ENCODE measurements at places on chromosomes 5 and 9.

GRCh38 chr5:55226934-55227663 lies at the start of gene MCIDAS:
MCIDAS (minus strand) TSS chr5:55227315; CDS start chr5:55227138, 177 bp downstream.
- no peak for DNase-seq

DNA sequence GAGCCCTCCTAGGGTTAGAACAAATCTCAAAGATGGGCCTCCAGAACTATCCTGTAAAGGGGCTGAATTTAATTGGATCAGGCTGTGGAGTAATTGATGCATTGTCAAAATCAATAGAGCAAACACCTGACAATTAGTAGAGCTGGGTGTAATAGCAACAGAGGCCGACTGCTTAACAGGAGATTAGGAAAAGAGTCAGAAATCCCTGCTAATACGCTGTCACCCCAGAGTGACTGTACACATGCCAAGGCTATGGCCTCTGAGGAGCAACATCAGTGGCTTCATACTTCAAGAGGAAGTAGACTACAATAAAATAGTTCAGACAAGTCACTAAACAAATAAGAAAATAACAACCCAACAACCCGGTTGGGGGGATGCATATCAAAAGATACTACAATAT lies 18.7 kb upstream of the GRPEL2 start:
- no peak for DNase-seq

GRCh38 chr5:93924628-93925027 lies 183.2 kb upstream of the POU5F2 start:
- DNase-seq = no peak

DNA sequence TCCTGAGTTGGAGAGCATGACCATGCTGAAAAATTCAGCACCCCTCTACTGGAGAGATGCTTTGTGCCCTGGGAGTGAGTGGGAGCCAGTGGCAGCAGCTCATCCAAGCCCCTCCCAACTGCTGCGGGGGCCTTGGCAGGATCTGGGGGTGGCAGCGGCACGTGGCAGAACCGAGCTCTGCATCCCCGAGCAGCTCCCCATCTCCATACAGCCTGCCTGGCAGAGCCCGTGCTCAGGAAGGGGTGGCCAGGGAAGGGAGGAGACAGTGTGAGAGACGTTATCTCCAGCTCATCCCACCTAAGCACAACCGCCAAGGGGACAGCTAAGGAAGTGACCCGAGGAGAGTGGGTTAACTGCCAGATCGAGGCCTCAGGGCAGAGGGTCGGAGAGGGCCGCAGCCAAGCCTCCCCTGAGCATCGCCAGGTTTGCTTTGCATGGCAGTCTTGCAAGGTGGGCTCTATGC lies 17.2 kb upstream of the DPM2 start:
- DNase-seq = no peak

DNA sequence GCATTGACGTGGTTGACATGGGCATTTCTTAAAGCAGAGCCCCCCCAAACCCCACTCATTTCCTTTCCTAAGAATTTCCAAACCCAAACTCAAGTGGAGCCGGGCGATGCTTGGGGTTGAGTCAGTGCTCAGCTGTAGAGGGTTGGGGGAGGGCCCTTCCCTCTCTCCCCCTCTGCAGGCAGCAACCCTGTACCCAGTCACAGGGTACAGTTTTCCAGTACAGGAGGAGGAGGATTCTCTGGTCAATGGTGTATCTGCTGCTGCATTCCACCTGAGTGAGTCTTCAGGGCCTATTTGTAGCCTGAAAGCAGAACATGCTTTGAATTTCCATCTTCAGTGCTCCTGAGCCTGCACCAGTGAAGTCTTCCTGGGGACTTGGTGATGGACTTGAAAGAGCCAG lies 55.8 kb downstream of the ENTREP1 start:
- DNase-seq = no peak

GRCh38 chr5:90590-91547 lies 1.1 kb upstream of the PLEKHG4B start:
- no peak for DNase-seq

DNA sequence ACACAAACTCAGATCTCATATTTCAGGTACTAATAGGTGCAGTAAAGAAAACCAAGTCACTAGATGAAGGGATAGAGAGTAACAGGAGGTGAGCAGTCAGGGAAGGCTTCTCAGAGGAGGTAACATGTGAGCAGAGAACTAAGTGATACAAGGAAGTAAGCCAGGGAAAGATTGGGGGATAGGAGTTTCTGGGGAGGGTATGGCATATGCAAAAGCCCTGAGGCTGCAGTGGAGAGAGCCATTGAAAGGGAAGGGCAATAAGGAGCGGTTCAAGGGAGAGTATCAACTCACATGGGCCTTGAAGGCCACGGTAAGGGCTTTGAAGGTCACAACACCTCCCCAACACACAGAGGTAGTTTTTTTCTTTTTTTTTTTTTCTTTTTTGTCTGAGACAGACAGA lies 6.9 kb downstream of the OLFML2A start:
- DNase-seq = no peak

DNA sequence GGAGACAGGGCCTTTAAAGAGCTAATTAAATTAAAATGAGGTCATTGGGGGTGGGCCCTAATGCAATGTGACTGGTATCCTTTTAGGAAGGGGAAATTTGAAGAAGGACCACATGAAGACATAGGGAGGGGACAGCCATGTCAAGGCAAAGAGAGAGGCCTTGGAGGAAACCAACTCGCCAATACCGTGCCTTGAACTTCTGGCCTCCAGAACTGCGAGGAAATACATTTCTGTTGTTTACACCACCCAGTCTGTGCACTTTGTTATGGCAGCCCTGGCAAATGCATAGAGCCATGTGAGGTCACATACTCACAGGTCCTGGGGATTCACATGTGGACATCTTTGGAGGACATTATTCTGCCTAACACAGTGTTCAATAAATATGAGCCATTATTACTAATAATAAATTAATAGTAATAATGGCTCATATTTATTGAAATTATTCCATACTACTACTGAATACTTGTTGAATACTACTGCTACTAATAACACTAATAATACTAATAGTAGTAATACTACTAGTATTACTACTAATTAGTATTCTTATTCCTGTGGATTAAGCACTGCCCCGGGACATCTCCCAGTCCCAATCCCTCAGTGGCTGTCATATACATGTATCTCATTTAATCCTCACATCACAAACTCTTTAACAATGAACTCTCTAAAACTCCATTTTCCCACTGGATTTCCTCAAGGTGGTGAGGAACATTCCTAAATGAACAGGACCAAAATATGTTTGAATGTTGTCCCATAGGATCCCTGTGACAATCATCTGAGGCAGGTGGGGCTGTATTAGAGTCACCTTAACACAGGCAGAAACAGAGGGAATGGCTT lies 8.4 kb downstream of the TRAF1 start:
- no peak for DNase-seq

DNA sequence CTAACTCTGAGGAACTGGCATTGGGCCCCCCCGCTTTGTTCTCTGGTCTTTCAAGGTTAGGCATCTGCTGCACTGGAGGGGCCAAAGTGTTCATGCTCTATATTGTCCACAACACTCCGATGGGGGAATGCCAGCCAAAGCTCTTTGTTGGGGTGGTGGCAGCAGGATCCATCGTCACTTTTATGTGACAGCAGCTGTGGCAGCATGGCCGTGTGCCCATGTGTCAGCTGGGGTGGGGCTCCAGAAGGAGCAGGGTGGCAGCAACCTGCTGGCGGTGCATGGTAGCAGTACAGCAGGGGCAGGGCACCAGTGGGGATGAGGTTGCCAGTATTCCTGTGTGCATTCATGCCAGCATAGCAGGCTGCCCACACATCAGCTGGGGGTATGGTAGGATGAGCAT lies 28.2 kb downstream of the ITGA2 start:
- DNase-seq = no peak

- no peak for DNase-seq
Measured at GRCh38 chr5:79488058-79488457, 25.9 kb downstream of the HOMER1 start.

DNA sequence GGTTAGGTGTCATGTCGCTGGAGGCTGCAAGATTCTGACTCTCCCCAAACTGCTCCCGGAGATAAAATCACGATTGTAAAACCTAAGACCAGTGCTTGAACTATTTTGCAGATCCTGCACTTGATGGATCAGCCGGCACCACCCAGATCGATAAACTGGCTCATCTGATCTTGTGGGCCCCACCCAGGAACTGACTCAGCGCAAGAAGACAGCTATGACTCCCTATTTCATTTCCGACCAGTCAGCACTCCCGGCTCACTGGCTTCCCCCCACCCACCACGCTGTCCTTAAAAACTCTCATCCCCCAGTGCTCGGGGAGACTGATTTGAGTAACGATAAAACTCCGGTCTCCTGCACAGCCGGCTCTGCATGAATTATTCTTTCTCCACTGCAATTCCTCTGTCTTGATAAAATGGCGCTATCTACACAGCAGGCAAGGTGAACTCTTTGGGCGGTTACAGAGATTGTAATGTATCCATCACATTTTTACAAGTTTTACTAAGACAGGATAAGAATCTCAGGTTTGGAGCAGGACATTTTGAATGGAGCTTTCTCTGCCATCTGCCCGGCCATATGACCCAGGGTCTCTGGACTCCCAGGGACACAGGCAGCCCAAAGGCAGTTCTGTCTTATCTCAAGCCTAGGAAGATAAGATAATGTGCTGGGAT lies 10.6 kb upstream of the PPP1R26 start:
- no peak for DNase-seq

DNA sequence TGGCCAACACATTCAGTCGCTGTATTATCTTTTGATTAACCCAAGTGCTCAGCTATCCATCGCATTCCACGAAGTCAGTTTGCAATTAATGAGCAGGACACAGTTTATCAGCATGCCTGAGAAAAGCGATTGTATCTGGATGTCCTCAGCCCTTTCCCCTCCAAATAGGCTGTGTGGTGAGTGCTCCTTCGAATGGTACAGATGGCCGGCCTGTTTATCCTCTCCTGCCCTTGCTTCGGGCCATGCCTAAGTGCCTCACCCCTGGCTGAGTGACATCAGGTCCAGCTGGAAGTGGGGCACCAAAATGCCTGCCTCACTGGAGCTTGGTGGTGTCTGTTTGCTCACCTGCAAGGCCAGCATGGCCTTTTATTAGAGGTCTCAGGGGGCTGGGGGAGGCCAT lies 317.3 kb downstream of the GADD45G start:
- DNase-seq = no peak

DNA sequence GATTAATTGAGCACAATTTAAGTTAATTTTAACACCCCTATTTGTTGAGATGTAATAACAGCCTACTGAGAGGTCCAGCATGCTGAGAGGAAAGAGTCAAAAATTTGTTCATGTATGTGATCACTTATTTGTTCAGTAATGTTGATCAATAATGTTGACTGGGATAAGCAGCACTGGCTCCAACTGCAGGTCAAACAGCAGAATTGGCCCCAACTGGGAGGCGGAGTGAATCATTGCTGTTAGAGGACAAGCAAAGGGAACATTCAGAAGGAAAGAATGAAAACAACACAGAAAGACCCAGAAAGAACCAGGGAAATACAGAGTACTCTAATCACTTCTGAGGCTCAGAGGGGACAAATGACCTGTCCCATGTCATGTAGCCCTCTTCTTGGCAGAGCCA lies 221.1 kb downstream of the COMMD10 start:
- no peak for DNase-seq

- DNase-seq = no peak
Measured at GRCh38 chr5:170405817-170406216, 16.6 kb upstream of the KCNMB1 start.

DNA sequence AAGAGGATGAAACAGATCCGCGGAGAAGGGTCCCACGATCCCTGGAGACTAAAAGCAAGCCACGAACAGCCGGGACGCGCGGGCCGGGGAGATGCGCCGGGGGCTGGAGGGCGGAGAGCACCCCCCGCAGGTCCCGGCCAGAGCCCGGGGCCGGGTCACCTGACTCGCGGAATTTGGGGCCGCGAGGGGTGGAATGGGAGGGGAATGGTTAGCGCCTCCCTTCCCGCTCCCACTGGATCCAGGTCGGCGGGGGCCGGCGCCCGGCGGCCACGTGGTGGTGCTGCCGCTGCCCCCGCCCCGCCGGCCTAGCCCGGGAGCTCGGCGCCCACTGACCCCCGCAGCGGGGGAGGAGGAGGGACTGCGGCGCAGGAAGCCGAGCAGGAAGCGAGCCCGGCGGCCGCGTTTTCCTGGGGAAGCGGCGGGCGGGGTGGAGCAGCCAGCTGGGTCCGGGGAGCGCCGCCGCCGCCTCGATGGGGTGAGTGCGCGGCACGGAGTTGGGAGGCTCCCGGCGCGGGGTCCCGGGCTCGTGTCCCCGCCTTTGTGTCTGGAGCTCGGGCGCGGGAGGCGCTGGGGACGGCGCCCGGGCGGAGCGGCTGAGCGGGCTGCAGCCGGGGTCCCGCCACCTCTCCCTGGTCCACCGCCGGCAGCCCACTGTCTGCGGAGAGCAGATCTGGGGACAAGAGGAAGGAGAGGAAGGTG lies at the start of gene RAI14:
RAI14 (plus strand) TSS at position 328 of the 699 bp plus-strand sequence. CDS start 30,592 bp downstream, outside the sequence.
- peak; percentile 89 for DNase-seq

- DNase-seq = no peak
Measured at GRCh38 chr5:67672636-67673035, 476.0 kb upstream of the CD180 start.

- no peak for DNase-seq
Measured at GRCh38 chr5:27242258-27242626, 203.9 kb upstream of the CDH9 start.

DNA sequence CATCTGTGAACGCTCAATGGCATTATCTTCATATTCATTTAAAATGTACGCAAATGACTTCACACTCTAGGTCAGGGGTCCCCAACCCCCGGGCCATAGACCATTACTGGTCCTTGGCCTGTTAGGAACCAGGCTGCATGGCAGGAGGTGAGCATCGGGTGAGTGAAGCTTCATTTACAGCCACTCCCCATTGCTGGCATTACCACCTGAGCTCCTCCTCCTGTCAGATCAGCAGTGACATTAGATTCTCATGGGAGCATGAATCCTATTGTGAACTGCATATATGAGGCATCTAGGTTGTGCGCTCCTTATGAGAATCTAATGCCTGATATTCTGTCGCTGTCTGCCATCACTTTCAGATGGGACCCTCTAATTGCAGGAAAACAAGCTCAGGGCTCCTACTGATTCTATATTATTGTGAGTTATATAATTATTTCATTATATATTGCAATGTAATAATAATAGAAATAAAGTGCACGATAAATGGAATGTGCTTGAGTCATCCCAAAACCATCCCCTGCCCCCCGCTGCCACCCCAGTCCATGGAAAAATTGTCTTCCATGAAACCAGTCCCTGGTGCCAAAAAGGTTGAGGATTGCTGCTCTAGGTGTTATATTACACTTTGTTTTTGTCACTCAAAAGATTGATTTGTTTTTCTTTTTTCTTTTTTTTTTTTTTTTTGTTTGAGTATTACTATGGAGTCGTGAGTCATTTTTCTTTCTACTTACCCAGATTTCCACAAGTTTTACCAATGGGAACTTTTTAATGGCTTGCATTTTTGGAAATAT lies 127.2 kb downstream of the DOCK8 start:
- no peak for DNase-seq

All from uterus (tissue), 4 donors.